Prostate gland (tissue), 2 donors: ENCODE measurements at places on chromosomes 7 and 10. TPM values are rescaled to one million over a fixed set of nuclear protein-coding genes. Genes with fewer than 3 reads are reported as not detected.

- no peak overlapping the region for H3K4me3 ChIP-seq
- no peaks in the 10 kb centered on the region for H3K4me1 ChIP-seq
- H3K36me3 ChIP-seq, result no peaks in the 10 kb centered on the region
- H3K27me3 ChIP-seq, result no peaks in the 10 kb centered on the region
- no peak overlapping the region for H3K27ac ChIP-seq
Measured at GRCh38 chr10:71272056-71272771, 46.8 kb upstream of the SLC29A3 start.

DNA sequence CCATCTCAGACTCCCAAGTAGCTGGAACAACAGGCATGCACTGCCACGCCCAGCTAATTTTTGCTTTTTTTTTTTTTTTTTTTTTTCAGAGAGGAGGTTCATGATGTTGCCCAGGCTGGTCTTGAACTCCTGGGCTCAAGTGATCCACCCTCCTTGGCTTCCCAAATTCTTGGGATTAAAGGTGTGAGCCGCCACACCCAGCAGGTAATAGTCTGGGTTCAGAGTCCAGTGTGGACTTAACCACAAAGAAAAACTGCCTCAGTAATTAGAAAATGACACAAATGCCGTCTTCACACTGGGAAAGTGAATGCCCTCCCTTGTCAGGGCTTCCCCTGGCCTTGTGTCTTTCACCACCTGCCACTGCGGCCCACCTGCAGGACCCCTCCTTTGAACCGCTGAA is 101.1 kb downstream of the RAB11FIP2 start:
- H3K4me1 ChIP-seq, result no peaks in the 10 kb centered on the region
- DNase-seq, result no peak

DNA sequence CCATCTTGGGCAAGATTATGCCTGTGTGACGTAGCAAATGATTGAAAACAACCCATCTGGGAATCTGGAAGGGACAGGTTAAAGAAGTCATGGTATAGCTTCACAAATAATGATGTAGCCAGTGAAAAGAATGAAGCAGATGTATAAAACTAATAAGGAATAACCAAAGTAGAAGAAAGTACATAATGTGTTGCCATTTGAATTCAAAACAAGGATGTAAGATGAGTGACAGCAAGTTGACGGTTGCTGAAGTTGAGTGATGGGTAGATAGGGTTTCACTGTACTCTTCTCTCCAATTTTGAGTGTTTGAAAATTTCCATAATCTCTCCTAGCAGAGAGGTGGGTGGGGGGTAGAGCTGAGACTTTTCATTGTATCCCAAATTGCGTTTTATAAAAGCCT is 133.6 kb downstream of the FANK1 start:
- H3K4me3 ChIP-seq, result no peak overlapping the region
- no peaks in the 10 kb centered on the region for H3K27me3 ChIP-seq
- H3K27ac ChIP-seq, result no peak overlapping the region
- H3K36me3 ChIP-seq, result no peaks in the 10 kb centered on the region
- DNase-seq, result no peak

- no peak overlapping the region for H3K4me3 ChIP-seq
- no peaks in the 10 kb centered on the region for H3K27me3 ChIP-seq
- H3K36me3 ChIP-seq, result no peaks in the 10 kb centered on the region
- no peaks in the 10 kb centered on the region for H3K4me1 ChIP-seq
- DNase-seq, result no peak
- no peak overlapping the region for H3K27ac ChIP-seq
Measured at GRCh38 chr7:133851411-133851810, 275.7 kb upstream of the LRGUK start.

The DNAJC9 gene
- 26.2 TPM for total RNA-seq

GRCh38 chr7:132495936-132496335 is 80.3 kb downstream of the PLXNA4 start:
- H3K4me1 ChIP-seq, result no peaks in the 10 kb centered on the region
- H3K4me3 ChIP-seq, result no peak overlapping the region
- no peaks in the 10 kb centered on the region for H3K27me3 ChIP-seq
- H3K27ac ChIP-seq, result no peak overlapping the region
- no peak for DNase-seq
- H3K36me3 ChIP-seq, result no peaks in the 10 kb centered on the region
